Activated T-helper 17 cell treated with anti-CD3 and anti-CD28 coated beads, Interleukin-2, amount 50 U/mL, for 72 hours (primary cell): ENCODE measurements at places on chromosomes 1 and 21. TPM values are rescaled to one million over a fixed set of nuclear protein-coding genes. Genes with fewer than 3 reads are reported as not detected.

DNA sequence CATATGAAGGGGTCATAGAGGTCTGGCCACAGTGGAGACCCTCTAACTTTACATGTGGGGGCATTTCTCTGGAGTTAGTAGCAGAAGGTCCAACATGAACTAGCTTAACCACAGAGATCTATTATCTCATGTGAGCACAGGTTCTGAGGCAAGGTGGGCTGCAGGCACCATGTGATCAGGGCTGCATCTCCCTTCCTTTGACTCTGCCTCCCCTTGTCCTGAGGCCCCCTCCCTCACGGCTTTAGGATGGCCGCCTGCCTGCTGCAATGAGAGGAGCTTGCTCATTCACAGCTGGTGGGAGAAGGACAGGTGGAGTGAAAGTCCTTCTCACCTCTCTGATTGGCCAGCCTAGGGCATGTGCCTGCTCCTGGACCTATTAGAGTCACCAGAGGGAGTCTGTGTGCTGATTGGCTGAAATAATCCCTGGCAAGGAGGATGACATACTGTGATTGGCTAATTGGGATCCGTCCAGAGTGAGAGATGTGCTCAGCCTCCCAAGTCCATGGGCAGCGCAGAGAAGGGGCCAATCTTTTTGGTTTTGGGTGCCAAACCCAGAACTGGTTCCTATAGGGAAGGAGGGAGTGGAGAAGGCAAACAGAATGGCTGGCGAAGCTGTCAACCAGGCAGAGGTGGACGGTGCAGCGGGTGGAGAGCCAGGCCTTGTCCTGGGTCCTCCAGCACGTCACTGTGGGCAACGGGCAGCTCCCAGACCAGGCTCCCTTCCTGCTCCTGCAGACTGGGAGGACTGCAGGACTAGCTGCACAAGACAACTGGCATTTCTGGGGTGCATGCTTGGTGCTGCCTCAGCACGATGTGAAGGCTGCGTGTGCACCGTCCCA lies 39.4 kb upstream of the C1orf174 start:
- ATAC-seq, result no peak

GRCh38 chr1:172895761-172896160 lies 155.0 kb downstream of the TNFSF18 start:
- no peak for ATAC-seq

- no peak for ATAC-seq
These were observed 135.9 kb downstream of the ACBD6 start for GRCh38 chr1:180366371-180367068.

DNA sequence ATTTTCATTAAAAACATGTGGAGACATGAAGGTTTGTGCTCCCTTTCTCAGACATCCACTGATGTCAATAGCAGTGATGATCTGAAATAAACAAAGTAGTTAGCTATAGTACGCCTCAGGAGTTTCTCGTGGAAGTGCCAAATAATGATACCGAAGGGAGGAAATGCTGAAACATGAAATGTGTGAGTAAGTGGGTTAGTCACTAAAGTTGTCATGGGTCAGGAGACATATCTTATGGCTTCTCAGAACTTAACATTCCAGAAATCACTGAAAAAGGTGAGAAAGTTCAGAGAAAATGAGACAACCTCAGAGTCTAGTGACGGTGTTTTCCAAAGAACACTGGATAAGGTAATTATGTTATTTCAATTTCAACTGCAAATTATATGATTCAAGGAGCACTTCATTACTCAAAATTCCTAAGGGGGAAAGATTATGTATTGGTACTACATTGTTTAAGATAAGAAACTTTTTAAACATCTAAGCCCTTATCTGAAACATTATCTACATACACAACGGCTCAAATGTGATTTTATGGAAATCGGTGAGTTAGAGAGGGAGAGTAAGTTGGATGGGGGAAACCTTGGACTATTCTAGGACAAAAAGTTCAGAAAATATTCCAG lies 20.6 kb downstream of the NIBAN1 start:
- ATAC-seq, result peak; percentile 95

GRCh38 chr1:209080170-209080781 lies 503.2 kb upstream of the CAMK1G start:
- ATAC-seq, result no peak

DNA sequence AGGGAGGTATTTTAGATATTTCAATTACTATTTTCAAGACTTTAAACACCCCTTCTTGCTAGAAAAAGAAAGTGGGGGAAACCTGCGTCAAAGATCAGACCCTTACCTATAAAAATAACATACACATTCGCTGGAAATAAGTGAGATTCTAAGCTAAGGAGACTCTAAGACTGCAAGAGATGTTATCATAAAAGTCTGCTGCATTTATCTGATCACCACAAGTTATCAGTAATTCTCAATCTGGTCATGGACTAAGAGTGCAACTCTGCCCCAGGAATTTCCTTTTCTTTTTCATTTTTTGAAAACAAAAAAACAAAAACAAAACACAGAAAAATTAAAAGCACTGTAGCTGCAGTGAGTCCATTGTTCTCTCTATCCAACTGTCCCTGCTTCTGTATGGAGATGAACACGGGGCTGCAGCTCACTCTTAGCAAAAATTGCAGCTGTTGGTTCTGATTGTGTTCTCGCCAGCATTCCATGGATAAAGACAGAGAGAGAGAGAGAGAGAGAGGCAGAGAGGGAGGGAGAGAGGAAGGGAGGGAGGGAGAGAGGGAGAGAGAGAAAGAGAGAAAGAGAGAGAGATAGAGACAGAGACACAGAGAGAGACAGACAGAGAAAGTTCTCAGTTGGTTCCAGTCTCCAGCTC lies 14.1 kb downstream of the XKR8 start:
- no peak for ATAC-seq

DNA sequence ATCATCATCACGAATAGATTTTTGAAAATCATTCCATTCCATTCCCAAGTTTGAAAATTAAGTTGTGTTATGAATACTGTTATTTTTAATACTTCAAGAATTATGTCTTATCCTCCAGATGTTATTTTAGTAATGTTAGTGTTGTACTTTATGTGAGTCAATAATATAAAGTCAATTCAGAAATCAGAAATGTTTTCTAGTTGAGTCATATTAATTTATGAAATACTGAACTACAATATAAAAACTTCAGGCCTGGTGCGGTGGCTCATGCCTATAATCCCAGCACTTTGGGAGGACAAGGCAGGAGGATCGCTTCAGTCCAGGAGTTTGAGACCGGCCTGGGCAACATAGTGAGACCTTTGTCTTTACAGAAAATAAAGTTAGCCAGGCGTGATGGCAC lies 38.4 kb upstream of the GPR25 start:
- no peak for ATAC-seq

GOLT1A gene
- 0.48 TPM for total RNA-seq

ROR1 gene
- total RNA-seq, result not detected

SLFNL1 gene
- 0.32 TPM for total RNA-seq

HPCA gene
- total RNA-seq, result not detected

GPR37L1 gene
- total RNA-seq, result not detected

LIPI gene
- not detected for total RNA-seq
